Smooth muscle cell of trachea (primary cell): ENCODE measurements at places on chromosomes 5 and 9. TPM values are rescaled to one million over a fixed set of nuclear protein-coding genes. Genes with fewer than 3 reads are reported as not detected.

SYK gene
- total RNA-seq: not detected in 2 replicates

ROR2 gene
- total RNA-seq: 20.9 and 29.8 TPM in 2 replicates

PCDHGA1 gene
- 1.3 and 2.3 TPM in 2 replicates for total RNA-seq

SELENOP gene
- 334 and 703 TPM in 2 replicates for total RNA-seq

CYSRT1 gene
- 0.44 and 1.7 TPM in 2 replicates for total RNA-seq

JAKMIP2 gene
- total RNA-seq: 0.50 and 2.6 TPM in 2 replicates

C5orf58 gene
- not detected in 2 replicates for total RNA-seq

PCDHA2 gene
- total RNA-seq: 0.17 TPM in 1 of 2 replicates, not detected in the other

FAM169A gene
- total RNA-seq: 0.17 and 0.29 TPM in 2 replicates

ZNF483 gene
- 1.8 and 2.8 TPM in 2 replicates for total RNA-seq

RIGI gene
- total RNA-seq: 9.4 and 10.0 TPM in 2 replicates

HK3 gene
- total RNA-seq: not detected in 2 replicates

FCN1 gene
- not detected in 2 replicates for total RNA-seq

SMIM27 gene
- 1.9 and 2.5 TPM in 2 replicates for total RNA-seq
